NT2/D1 (cell line): ENCODE measurements at places on chromosomes 4 and X.

DNA sequence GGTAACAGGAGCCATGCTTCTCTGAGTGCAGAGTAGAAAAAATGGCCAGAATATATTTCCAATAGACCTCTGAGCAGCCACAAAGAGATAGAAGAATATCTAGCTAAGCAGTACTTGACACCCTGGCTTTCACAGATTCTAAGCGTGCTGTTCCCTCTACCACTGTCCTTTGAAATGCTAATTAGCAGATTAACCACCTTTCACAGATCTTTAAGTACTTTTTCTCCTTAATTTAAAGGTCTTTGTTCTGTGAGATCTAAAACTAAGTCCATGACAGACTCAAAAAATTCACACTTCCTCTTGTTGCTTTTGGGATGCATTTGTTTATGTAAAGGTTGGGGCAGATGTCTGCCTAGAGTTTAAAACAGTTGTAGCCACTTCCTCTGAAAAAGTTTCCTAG lies 28.3 kb upstream of the MAGEC2 start:
- DNase-seq: peak; percentile 44

- no peak for DNase-seq
Measured at GRCh38 chrX:68686097-68686977, 38.9 kb downstream of the STARD8 start.

DNA sequence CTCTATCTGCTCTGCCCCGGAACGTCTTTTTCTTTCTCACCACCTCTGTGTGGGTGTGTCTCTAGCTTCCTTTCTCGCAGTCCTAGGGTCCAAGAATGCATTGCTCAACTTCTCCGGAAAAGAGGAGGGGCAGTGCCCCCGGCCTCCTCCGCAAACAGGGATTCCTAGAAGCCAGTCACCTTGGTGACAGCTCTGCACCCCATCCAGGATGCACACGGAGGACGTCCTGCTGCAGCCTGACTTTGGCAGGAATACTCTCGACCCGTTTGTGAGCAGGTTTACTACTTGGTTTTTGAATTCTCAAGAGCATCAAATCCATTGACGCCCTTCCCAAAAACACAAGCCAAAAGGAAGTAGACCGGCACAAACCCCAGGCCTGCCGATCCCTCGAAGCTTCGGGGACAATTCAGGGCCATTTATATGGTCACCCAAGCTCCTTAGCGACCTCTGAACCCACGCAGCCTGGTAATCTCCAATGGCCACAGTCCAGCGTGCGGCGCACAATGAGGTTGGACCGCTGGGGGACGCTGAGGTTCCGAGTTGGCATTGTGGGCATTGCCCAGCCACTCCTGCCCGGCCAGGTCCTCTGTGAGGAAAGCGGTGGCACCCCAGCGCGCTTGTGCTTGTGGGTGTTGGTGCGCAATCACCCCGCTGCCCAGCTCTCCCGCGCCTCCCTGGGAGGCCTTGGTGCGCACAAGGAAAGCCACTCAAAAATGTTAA lies 9.8 kb downstream of the NKX3-2 start:
- no peak for DNase-seq

DNA sequence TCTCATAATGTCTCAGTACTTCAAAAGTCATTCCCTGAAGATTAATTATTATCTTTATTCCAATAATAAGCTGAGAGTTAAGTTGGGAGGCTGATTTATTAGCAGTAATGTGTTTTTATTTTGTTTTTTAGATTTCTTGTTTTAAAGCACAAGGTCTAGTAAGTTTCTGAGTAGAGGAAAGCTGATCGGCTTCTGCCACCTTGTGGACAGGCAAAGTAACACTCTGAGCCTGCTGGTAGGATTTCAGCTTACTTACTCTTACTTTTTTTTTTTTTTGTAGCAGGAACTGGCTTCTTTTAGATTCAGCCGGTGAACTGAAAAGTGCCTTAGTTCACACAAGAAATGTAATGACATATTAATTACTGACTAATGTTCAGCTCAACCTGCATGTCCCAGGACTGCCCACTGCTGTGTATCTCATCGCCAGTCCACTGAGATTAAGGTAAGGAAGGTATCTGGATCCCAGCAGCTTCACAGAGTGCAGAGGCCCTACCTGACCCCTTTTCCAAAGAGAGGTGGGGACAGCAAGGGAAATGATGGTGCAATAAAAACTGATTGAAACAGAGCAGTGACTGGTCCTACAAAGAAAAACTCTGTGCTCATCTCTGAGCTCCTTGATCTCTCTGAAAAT lies 126.5 kb downstream of the ADGRA3 start:
- peak; percentile 47 for DNase-seq
